ENCODE measurements at places on chromosomes 7 and 10. TPM values are rescaled to one million over a fixed set of nuclear protein-coding genes. Genes with fewer than 3 reads are reported as not detected.

The CPXM2 gene
- total RNA-seq = 5.5 TPM

The CDC14C gene
- 0.17 TPM for total RNA-seq

The WDR91 gene
- 6.6 TPM for total RNA-seq

The NANOS1 gene
- total RNA-seq = 3.0 TPM

The HOGA1 gene
- 0.31 TPM for total RNA-seq

The SPDYE1 gene
- total RNA-seq = not detected
